Glutamatergic neuron (in vitro differentiated cells): ENCODE measurements at places on chromosomes 4 and X.

- DNase-seq = no peak
- H3K27me3 ChIP-seq = peaks cover 1% of the 10 kb centered on the region
- no peaks in the 10 kb centered on the region for H3K36me3 ChIP-seq
- H3K27ac ChIP-seq = no peak overlapping the region
- no peaks in the 10 kb centered on the region for H3K4me1 ChIP-seq
- H3K4me3 ChIP-seq = no peak overlapping the region
Observed at GRCh38 chr4:126947536-126947935, 685.2 kb upstream of the INTU start.

GRCh38 chr4:99207911-99208718, 10.9 kb downstream of the ADH6 start:
- no peak overlapping the region for H3K27ac ChIP-seq
- no peaks in the 10 kb centered on the region for H3K27me3 ChIP-seq
- peaks cover 10% of the 10 kb centered on the region for H3K4me1 ChIP-seq
- no peak overlapping the region for H3K4me3 ChIP-seq
- H3K36me3 ChIP-seq = no peaks in the 10 kb centered on the region

DNA sequence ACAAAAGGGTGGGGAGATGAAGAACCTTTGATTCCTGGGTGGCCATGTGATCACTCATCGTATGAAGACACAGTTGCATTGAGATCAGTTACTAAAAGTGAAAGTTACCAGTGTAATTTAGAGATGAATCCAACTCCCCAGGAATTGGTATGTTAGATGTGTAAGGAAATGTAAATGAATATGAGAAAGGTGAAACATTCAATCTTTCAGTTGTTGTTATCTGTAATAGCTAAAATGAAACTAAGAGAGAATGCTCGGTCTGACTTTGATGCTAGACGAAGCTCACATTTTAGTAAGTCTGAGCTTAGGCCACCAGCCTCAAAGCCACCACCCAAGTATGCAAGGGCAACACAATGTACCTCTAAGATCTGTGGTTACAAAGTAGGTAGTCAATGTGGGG, 194.3 kb upstream of the POF1B start:
- peaks cover 2% of the 10 kb centered on the region for H3K27me3 ChIP-seq
- peaks cover 6% of the 10 kb centered on the region for H3K4me1 ChIP-seq
- no peak overlapping the region for H3K27ac ChIP-seq
- no peaks in the 10 kb centered on the region for H3K36me3 ChIP-seq
- no peak overlapping the region for H3K4me3 ChIP-seq

- no peak overlapping the region for H3K4me3 ChIP-seq
- no peaks in the 10 kb centered on the region for H3K27me3 ChIP-seq
- DNase-seq = no peak
- H3K4me1 ChIP-seq = peaks cover 10% of the 10 kb centered on the region
Observed at GRCh38 chr4:142331646-142332045, 514.5 kb downstream of the INPP4B start.
